ENCODE measurements at places on chromosomes 3 and 15.

- DNase-seq = no peak
These were observed 20.2 kb downstream of the CFAP91 start for GRCh38 chr3:119723022-119723421.

GRCh38 chr3:78569804-78570203, 1198.0 kb downstream of the ROBO1 start:
- no peak for DNase-seq

DNA sequence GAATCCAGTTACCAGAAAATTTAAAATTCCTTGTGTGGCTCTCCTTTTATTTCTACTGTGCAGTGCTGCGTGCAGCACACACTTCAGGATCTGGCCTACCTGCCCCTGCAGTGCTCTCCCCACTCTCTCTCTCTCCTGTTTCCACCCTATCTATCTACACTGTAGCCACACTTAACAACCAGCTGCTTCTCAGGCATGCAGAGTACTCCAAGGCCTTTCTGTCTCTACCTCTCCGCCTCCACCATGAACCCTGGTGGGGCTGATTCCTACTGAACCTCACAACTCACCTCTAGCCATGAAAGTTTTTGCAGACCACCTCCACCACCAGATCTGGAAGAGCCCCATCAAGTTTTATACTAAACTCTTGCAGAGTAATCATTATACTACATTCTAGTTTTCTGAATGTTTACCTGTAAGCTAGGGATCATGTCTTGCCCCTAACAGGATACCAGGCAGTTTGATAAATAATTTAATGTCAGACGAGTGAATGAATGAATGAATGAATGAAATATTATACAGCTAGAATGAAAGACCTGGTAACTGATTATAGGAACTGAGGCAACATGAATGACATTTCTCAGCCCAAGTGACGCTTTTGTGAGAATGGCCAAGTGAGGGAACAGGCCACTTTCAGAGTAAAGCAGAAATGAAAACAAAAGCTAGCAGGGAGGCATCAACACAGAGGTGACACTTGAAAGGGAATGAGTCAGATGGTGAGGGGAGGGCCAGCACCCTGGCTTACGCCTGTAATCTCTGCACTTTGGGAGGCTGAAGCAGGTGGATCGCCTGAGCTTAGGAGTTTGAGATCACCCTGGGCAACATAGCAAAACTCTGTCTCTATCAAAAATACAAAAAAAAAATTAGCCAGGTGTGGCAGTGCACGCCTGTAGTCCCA, 363.5 kb downstream of the FOXP1 start:
- no peak for DNase-seq

DNA sequence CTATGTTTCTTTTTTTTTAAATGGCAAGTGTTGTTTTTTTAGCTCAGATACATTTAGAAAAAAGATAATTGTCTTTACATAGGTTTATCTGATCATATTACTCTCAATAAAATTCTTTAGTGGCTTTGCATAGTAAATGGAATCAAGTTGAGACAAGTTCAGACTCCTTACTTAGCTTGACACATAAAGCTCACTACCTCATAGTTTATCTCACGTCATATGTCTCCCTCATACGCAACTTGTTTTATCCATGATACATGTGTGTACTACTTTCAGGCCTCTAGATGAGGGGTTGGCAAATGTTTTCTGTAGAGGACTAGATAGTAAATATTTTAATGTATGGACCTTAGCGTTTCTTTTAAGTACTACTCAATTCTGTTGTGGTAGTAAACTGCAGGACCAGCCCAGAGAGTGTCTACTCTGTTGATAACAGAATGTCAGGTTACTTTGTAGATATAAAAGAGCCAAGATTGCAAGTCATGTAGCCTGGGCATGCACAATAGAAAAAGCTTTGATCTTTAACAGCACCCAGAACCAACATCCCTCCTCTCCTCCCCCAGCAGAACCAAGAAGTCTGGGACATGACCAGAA, 28.2 kb upstream of the MGA start:
- no peak for DNase-seq

- no peak for DNase-seq
These were observed 436.4 kb upstream of the GOLIM4 start for GRCh38 chr3:168532135-168532534.

Data from trophoblast cell (in vitro differentiated cells and primary cell).